D721Med (cell line): ENCODE measurements at places on chromosomes 13 and 19.
A peak's percentile ranks its signal among the peaks of the same experiment; 100 is the strongest.

DNA sequence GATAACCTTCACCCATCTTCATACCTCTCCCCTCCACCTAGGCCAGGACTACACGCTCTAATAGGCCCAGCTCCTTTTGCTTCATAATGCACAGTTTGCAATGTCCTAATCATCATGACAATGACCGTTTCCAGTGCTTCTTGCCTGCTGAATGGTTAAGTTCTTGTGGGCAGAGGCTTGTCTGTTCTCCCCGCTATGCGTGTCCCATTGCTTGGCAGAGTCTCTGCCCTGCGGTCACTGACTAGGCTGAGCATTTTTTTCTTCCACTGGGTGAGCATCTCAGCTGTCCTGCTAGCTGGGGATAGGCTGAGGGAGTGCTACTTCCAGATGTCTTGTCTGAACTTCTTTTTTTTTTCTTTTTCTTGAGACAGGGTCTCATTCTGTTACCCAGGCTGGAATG, 314.7 kb downstream of the UQCRFS1 start:
- DNase-seq: no peak

DNA sequence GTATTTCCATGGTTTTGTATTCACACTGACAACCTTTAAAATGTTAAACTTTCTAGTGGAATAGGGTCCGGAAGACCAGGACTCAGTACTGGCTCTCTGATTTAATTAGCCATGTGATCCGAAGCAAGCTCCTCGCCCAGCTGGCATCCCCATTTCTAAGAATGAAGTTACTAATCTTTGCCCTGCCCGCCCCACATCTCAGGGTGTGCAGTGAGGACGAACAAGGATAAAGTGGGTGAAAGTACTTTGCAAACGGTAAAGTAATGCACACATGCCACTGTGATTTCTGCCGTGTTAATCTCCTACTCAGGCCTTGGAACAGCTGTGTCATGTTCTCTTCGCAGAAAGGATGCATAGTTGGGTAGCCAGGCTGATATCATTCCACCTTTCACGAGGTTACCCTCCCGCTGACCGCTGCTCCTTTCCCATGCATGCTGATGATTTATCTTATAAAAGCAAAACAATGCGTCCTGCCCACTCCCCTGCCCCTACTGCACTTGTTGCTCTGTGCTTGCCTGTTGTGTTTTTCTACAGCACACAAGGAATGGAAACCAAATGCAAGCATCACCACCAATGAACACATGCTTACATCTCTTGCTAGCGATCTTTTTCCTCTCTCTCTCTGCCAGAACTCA, 539.0 kb downstream of the EFNB2 start:
- DNase-seq: no peak

DNA sequence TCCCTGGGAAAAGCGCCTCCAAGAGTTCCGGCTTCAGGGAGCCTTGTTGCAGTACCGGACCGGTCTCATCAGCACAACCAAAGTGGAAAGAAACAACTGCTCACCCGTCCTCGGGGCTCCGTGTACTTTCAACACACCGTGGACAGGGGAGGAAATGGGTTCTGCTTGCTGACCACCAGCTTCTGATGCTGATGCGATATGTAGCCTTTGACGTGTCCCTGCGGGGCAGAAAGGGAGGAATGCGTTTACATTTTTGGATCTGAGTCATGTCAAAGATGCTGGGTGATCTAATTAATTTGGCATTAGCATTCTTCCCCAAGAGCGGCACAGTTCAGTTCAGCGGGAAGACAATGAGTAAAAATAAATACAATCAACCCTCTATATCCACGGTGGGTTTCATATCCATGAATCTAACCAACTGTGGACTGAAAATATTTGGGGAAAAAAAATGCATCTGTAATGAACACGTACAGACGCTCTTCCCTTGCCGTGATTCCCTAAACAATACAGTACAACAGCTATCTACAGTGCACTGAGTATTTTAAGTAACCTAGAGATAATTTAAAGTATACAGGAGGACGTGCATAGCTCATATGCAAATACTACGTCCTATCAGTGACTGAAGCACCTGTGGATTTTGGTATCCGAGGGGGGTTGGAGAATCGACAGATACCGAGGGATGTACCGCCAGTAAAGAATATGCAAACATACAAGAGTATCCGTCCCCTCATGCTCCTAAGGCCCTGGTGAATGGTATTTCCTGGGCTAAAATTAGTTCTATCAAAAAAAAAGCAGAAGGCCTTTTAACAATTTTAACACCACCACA, 19.8 kb downstream of the PROZ start:
- no peak for DNase-seq

DNA sequence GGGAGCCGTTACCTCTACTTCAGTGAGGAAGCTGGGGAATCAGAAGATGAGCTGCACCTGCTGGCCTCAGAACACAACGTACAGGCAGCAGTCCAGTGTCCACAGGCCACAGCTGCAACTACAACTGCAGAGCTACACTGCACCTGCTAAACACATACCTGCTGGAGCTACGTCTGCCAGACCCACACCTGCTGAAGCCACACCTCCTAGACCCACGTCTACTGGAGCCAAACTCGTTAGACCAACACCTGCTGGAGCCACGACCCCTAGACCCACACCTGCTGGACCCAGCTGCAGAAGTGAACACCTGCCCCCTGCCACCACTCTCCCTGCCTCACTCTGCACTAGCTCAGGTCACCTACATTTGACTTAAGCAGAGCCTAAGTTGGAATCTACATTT, 169.9 kb downstream of the USP12 start:
- DNase-seq: no peak

DNA sequence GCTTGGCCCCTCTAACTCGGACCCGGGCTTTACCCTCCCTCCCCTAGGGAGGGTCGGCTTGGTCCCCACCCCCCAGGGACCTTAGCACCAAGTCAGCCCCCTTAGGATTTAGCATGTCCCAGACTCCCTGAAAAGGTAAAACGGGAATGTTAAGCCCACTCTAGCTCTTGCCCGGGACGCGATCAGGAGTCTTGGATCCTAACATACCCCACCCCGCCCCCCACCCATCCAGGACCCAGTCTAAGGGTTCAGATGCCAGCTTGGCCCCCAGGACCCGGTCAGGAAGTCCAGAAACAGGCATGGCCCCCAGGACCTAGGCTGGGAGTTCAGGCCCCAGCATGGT, 437 bp downstream of the EPOR start:
- no peak for DNase-seq

GRCh38 chr13:25874907-25875306, 176.9 kb downstream of the SHISA2 start:
- DNase-seq: no peak

GRCh38 chr13:35478271-35479037, 2.0 kb upstream of the MAB21L1 start:
- DNase-seq: no peak

DNA sequence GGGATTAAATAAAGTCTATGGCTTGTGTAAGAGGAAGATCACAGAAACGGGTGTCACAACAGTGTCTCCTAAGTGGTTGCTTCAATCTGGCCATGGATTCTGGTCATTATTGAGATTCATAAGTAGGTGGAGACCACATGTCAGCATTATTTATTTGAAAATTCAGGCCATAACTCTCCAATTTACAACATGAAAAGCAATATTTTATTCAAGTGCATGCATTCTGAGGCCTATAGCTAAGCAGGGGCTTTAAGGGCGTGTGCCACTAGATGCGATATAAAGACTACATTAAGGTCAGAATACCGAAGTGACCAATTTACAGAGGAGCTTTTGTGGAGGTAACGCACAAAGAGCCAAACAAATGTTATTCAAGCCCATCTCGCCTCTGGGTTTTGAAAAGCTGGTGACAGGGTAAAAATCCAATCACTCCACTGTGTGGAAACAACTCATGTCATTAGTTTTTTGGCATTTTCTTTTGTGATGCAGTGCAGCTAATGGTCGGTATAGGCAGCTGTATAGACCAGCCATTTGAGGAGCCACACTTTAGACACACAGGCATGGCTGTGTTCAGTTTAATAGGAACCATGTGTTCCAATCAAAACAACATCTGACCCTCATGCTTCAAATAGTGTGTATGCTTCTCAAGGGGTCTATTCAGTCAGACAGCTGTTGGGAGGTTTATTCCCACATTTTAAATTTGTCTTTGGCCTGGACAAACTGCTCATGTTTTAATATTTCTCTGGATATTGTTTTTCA, 123.7 kb downstream of the KL start:
- no peak for DNase-seq

DNA sequence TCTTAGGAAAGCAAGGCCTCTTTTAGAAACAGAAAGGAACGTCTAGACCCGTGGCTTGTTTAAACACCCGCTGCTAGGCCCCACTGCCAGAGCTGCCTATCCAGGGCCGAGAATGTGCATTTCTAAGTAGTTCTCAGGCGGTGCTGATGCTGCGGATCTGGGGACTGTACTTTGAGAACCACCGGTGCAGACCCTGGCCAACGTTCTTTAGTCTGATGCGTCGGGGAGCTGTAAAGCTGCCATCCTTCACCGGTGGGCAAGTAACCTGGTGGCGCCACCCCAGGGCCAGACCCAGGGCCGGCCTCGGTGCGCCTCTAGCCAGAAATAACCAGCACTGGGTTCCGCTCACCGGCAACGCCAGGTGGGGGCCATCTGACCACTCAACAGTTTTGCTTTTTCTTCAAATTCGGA, 47.1 kb downstream of the TGDS start:
- DNase-seq: no peak

DNA sequence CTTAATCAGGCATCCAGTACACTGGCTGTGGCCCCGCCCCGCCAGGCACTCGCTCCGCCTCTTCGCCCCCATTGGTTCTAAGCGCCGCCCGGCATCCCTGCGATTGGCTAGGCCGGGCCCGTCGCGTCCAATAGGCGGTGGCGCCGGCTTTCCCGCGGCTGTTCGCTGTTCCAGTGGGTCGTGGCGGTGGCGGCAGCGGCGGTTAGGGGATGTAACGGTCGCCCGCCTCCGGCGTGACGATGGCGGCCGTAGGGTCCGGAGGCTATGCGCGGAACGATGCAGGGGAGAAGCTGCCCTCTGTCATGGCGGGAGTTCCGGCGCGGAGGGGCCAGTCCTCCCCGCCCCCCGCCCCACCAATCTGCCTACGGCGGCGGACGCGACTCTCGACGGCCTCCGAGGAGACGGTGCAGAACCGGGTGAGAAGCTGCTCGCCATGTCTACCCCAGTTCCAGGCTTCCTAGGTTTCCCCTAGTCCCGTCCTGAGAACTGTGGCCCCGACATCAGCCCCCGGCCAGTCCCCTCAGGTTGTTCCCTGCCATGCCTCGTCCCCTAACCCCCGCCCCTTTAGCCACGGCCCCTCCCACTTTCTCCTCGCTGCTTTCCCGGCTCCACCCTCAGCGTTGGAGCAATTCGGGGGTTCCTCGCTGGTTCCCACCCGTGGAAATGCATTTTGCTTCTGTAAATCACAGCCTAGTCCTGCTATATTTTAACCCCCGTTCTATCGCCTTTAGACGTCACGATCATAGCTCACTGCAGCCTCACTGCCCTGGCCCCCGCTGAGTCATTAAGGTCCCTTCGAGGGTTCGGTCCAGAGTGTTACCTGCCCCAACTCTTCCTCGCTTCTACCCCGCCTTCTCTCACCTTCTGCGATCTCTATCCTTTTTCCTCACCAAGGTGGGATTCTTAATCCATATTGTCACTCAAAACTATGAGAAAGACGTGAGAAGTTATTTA, at the start of gene WDR62:
Gene WDR62 (plus strand): TSS at position 165 of the 954 bp plus-strand sequence. CDS start 75 bp downstream, at position 240.
- peak; percentile 75 for DNase-seq

- DNase-seq: no peak
Observed at GRCh38 chr19:55353356-55353802, 1.1 kb downstream of the COX6B2 start.

- no peak for DNase-seq
Observed at GRCh38 chr19:50858886-50859285, 4.2 kb downstream of the KLK3 start.
